ENCODE measurements at places on chromosomes 7 and 10.

GRCh38 chr10:2282202-2282601 is 544.9 kb upstream of the ADARB2 start:
- no peak for DNase-seq

DNA sequence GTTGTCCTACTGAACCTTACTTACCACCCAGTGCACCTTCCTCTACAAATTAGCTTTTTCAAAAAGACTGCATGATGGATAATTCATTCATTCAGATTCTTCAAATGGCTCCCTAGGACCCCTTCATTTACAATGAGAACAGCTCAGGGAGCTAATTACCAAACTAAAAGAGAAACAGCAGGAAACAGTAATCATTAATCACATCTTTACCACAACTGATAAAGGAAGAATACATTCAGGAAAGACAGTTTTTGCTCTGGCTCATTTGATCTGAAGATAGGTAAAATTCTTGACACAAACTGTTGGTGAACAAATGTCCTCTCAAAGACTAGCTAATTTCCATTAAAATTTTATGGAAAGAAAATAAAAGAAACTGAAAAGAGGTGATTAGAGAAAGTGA is 1652.7 kb upstream of the LRRTM3 start:
- DNase-seq: no peak

DNA sequence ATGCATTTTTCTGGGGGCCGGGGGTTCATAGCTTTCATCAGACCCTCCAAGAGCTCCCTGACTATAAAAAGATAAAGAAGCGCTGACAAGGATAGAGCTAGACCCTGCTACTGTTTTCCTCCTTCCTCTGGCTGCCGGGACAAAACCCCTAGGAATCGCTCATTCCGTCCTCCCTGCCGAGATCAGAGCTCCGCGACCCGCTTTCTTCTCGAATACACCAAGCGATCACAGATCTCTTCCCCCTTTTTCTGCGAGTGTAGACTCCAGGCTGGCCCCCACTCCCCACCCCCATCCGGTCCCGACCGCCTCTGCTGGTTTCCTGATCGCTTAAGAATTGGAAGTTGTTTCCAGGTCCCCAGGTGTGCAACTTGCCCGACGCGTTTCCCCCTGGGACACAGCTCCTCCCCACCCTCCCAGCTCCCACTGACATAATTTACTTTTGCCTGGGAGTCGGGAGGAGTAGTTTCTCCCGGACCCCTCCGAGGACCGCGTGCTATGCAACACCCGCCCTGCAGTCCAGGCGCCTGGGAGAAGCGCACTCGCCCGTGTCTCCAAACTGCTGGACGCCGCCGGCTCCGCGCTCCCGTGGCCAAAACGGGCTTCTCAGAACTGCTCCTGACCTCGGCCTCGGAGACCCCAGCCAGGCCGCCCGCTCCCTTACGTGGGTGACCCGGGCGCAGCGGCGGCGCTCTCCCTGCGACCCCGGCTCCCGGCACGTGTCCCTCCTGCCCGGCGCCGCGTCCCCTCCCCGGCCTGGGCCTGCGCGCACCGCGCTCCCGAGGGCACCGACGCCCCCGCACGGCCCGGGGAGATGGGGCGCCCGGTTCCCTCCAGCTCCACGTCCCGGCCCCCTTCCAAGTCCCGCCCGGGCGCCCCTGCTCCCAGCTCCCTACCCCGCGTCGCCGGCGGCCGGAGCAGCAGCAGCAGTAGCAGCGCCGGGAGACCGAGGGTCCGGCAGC is 552 bp downstream of the IL15RA start:
- DNase-seq: peak; percentile 32

GRCh38 chr7:3301831-3302618 is 973 bp downstream of the SDK1 start:
- peak; percentile 50 for DNase-seq

DNA sequence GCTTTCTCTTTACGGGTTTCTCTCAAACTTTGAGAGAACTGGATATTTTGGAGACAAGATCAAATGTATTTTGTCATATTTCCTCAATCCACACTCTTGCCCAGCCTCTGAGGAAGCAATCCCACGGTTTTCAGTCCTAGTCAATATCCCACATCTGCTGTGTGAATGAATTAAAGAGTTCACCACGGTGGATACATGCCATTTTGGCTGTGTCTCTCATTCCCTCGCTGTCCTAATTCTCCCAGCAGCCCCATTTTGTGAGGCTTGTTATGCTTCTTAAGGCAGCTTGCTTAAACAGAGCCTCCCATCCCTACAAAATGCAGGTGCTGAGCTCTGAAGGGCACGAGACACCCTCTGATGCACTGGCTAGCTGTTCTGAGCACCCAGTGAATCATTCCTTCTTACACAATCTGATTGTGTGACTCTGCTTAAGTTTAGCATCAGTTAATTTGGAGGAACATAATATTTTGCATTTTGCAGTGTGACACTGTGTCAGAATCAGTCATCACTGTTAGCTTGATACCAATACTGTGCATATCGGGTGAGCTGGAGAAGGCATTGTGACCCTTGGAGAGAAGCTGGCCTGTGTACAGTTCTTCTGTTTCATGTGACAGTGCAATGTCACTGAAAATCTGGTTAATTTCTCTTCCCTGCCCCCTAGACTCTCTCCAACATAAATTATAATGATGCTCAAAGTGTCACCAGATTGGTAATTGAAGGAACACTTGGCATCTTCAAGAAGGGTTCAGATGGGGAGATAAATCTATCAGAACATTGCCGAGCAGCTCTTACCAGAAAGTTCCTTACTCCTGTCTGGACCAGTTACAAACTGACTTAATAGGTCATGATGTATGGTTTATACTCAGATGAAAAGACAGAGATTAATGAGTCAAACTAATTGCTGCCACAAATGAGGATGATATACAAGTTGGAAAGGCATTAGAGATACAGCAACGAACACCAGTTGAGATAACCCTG is 103.7 kb upstream of the AOAH start:
- no peak for DNase-seq
